ENCODE measurements at places on chromosomes 2 and 18.

GRCh38 chr2:136254681-136255080 lies 136.7 kb upstream of the CXCR4 start:
- no peak for DNase-seq

DNA sequence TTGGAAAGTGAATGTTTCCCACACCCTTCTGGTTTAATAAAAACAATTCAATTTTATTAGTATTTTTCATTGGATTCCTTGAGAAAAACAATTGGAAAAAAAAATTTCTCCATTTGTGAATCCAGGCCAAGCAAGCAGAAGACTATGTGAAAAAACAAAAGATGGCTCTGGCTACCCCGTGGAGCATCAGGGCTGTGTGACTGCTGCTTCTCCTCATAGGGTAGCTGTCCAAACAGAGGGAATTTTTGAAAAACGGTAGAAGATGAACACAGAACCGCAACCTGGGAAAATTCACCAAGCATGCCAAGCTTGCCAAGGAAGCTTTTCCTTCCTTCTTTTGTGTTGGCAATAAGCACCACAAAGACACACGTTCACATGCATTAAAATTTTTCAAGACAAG lies 71.3 kb upstream of the ACVR2A start:
- no peak for DNase-seq

DNA sequence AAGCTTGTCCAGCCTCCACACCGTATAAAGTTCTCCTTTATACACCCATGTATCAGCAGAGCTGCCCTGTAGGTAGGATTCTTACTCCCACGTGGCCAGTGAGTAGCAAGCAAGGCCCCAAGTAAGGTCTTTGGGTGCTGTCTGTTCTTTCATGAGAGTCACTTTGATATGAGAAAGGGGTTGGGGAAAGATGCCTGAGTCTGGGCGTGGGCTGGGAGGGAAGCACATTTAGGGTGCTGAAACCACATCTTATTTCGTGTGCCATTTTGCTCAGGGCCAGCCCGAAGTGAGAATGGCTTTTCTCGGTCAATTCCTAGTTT lies 436 bp upstream of the ITPRIPL1 start:
- DNase-seq, result no peak

- no peak for DNase-seq
Observed at GRCh38 chr18:43868497-43868995, 591.3 kb upstream of the SYT4 start.

- DNase-seq, result no peak
Observed at GRCh38 chr2:86305915-86306254, 31.5 kb downstream of the REEP1 start.

GRCh38 chr2:83595926-83596325 lies 863.2 kb downstream of the SUCLG1 start:
- DNase-seq, result no peak
